Cardiac fibroblast (primary cell): ENCODE measurements at places on chromosomes 3 and 15.
A peak's percentile ranks its signal among the peaks of the same experiment; 100 is the strongest.

GRCh38 chr3:31133541-31133940, 239.1 kb upstream of the GADL1 start:
- DNase-seq: no peak

- no peak for DNase-seq
Observed at GRCh38 chr3:190562866-190563510, 49.1 kb downstream of the IL1RAP start.

DNA sequence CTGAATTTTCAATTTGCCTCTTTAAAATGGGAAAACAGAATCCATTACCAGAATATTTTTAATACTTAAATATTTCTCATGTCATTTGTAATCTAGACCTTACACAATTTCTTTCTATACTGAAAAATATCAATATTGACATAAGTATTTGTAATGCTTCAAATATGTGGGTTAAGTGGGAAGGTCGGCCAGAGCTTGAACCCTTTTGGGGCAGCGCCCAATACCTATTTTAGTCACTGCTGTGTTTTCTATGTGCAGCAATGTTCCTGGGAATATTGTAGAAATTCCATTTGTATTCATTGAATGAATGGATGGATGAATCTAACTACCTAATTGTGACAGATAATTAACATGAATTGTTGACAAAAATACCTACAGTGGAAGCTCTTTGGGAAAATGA, 459.7 kb upstream of the ZNF717 start:
- no peak for DNase-seq

GRCh38 chr3:99910752-99911290, 93.2 kb downstream of the CMSS1 start:
- DNase-seq: no peak

DNA sequence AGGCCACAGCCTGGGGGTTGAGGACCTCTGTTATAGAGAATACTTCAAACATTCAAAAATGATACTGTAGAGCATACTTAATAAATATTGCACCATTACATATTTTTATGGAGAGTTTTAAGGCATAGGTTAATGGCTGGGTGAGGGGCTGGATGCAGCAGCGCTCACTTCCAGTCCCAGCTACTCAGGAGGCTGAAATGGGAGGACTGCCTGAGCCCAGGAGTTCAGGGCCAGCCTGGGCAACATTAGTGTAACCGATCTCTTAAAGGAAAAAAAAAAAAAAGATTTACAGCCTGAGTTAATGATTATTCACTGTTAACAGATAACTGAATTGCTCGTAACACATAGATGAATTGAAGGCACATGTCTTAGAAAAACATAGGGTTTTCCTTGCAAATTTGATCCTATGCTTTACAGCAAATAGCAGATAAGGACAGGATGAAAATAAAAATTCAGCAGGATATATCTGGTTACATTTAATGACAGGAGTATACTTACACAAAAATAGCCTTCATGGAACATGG, 282.9 kb downstream of the TBC1D5 start:
- no peak for DNase-seq

- DNase-seq: peak; percentile 89
Observed at GRCh38 chr3:150412561-150413231, 4.6 kb downstream of the TSC22D2 start.

DNA sequence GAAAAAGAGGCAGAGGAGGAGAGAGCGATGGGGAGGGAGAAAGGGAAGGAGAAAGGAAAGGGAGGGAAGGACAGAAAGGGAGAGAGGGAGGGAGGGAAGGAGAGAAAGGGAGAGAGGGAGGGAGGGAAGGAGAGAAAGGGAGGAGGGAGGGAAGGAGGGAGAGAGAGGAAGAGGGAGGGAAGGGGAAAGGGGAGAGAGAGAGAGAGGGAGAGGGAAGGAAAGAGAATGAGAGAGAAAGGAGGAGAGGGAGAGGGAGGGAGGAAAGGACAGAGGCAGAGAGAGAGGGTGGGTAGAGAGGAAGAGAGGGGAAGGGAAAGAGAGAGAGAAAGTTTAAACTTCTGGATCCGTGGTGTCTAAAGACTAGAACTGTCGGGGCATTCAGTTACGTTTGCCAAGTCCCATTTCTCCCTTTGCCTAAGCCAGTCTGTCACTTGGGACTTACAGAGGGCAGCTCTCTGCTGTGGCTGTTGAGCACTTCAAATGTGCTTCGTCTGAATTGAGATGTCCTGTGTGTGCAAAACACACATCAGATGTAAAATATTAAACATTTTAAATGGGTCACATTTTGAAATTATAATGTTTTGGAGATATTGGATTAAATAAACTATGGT, 62.6 kb downstream of the PLXNA1 start:
- no peak for DNase-seq

DNA sequence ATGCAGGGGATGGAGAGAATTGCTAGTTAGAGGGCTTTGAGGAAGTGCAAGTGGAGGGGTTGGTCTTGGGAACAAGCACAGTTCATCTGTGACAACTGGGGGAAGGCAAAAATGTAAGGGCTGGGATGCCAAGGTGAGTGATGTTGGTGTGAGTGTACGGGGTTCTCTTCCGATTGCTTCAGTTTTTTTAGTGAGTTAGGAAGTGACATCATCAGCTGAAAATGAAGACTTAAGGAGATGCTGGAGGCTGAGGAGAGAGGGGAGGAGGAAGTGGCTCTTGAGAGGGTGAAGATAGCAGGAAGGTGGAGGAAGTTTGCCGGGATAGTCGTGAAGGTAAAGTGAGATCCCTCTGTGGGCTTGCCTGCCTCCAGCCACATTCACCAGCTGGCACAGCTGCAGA, 12.7 kb downstream of the TICRR start:
- peak; percentile 80 for DNase-seq

DNA sequence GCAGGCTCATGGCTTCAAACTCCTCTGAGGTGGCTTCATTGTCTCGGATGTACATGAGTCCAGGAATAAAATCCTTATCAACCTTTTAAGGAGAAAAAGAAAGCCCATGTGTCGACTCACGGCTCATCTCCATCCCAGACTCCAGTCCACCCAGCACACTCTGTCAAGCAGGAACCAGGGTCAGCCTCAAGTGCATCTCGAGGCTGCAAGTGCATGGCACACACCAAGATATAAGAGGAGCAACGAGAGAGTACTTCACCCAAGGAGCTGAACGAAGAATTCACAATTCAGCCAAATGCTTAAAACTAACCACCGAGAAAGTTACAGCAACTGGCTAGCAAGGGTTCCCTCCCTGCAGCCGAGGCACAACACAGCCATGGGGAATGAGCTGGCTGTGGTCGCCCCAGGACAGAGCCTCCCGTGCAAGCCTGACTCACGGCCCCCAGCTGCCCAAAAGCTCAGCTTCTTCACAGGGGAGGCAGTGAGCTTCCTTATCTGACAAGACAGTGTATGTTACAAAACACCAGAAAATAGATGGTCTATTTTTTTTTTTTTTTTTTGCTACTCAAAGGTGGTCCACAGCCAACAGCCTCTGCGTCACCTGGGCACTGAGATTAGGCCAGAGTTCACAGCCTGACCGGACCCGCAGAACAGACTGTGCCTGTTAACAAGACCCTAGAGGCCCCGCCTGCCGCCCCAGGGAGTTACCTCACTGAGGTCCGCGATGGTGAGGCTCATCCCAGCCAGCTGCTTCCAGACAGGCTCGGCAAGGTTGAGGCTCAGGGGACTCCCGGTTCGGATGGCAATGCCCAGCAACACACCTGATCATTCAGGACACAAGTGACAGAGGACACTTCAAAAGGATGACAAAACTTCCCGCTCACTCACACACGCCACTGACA, 15.9 kb upstream of the OCA2 start:
- DNase-seq: no peak

- no peak for DNase-seq
Observed at GRCh38 chr15:70192490-70192889, 94.8 kb upstream of the TLE3 start.

GRCh38 chr3:89353465-89353864, 246.0 kb downstream of the EPHA3 start:
- no peak for DNase-seq

GRCh38 chr3:153028381-153028780, 133.6 kb upstream of the RAP2B start:
- peak; percentile 40 for DNase-seq

DNA sequence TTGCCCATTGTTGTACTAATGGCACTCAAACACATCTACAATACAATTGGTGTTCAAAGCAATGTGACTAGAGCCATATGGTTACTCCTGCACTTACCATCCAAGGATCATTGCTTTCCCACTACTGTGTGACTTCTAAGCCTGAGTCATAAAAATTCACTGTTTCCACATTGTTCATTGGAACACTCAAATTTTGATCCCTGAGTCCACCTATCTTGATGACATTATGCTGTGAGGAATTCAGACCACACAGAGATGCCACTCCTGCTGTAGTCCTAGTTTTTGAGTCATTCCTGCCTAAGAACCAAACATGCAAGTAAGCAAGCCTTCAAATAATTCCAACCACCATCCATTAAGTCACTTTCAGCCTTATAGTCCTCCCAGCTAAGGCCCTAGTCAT, 176.2 kb downstream of the EFHB start:
- DNase-seq: no peak

- no peak for DNase-seq
Observed at GRCh38 chr3:40502034-40502433, 3.8 kb upstream of the ZNF620 start.

- DNase-seq: peak; percentile 24
Observed at GRCh38 chr3:39937874-39938273, 128.5 kb downstream of the MYRIP start.

DNA sequence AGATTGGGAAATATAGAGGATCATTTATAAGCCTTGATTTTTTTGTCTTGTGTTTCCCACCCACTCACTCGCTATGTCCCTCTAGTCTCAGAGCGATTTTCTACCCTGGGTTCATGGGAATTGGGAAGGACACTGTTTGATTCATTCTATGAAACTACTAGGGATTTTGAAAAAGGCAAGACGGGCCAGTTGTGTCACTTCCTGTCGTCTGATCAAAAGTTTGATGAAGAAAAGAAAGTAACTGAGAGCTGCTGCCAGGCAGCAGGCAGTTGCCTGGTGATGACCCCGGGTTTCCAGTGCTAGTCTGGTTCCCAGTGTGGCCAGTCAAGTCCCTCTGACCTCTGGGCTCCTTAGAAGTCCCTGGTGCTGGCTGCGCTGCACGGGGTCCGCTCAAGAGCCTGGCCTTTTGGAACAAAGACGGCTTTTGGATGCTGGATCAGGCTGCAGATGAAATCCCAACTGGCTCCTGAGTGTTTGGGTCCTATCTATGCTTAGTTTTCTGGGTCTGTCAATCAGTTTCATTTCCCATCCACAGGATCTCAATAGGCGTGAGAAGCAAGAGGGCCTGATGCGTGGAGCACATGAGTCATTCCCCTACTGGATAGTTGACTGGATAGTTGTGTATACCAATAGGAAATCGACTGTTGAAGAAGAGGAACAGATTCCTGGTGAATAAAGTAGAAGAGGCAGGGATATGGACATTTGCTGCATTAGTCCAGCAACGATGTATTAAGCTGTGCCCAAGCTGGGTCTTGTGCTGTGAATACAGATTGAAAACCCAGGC, 89.7 kb downstream of the EEFSEC start:
- DNase-seq: no peak

- DNase-seq: no peak
Observed at GRCh38 chr15:76114561-76114960, 54.8 kb downstream of the TMEM266 start.

GRCh38 chr3:72369681-72370080, 478.6 kb downstream of the SHQ1 start:
- no peak for DNase-seq

DNA sequence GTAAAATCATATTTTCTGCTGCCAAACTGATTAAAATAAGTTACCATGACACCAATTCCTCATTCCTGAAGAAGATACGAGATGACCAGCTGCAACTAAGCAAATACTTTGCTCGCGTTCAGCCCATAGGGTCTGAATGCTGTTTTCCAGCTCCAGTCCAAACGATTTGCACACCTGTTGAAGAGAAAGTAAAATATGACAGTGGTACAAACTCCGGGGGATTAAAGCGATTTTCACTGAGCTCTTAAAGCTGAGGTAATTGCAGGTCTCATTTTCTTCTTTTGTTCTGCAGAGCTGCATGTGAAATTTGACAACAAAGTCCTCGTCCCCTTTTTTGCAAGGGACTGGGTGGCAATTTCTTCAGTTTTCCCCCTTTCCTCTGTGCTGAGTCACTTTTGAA, 118.4 kb downstream of the NR2F2 start:
- no peak for DNase-seq

DNA sequence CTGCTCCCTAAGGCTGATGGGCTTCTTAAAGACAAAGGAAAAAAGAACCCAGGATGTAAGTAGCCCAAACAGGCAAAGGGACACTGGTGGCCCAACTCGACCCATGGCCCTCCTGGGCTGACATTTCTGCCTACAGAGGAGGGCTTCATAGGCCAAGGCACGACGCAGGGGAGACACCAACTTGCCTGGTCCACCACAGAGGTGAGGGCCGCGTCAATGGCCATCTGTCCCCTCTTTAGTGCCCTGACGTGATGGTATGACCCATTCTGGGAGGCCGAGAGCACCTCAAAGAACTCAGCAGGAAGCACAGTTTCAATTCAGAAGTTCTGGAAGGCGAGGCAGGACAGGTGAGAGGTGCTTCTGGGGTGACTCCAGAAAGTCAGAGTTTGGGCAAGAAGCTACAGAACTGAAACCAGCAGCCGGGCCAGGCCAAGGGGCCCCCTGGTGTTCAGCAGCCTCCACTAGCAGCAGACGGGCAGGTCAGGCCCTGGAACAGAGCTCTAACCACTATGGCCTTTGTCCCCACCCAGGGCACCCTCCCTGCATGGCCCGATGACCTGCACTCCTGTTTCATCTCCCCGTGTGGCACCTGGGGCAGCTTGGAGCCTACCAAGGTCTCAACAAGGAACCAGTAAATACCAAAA, 45.1 kb downstream of the HMCES start:
- DNase-seq: no peak

- DNase-seq: peak; percentile 78
Observed at GRCh38 chr3:183291497-183292031, 38.5 kb downstream of the B3GNT5 start.

GRCh38 chr3:109831403-109831802, 494.1 kb upstream of the DPPA4 start:
- DNase-seq: no peak

GRCh38 chr15:74790080-74790916, 8.4 kb downstream of the CSK start:
- DNase-seq: peak; percentile 79

- DNase-seq: no peak
Observed at GRCh38 chr3:187358068-187358467, 10.1 kb upstream of the RTP4 start.

DNA sequence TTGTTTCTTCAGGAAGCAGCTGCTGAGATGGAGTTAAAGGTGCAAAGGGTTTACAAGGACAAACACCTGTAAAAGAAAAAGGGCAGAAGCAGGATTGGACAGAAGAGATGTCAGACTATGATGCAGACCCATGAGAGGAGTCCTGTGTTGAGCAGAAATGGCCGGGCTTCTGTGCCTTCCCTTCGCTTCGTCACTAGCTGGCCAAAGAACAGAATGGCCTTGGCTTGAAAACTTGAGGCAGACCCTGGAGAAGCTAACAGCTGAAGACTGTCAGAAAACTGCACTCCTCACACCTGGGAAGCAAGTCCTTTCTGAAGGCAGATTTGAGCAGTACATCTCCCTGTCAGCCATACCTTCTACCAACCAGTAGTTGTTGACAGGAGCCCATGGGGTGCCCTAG, 8.4 kb upstream of the NMNAT3 start:
- DNase-seq: no peak
